Cardiac septum (tissue), 1 donor: ENCODE measurements at places on chromosomes 3 and 15. TPM values are rescaled to one million over a fixed set of nuclear protein-coding genes. Genes with fewer than 3 reads are reported as not detected.

- DNase-seq, result peak; percentile 92
Observed at GRCh38 chr3:128487813-128488635, 5.0 kb downstream of the GATA2 start.

- no peak for DNase-seq
Observed at GRCh38 chr3:182005701-182006100, 294.0 kb downstream of the SOX2 start.

DNA sequence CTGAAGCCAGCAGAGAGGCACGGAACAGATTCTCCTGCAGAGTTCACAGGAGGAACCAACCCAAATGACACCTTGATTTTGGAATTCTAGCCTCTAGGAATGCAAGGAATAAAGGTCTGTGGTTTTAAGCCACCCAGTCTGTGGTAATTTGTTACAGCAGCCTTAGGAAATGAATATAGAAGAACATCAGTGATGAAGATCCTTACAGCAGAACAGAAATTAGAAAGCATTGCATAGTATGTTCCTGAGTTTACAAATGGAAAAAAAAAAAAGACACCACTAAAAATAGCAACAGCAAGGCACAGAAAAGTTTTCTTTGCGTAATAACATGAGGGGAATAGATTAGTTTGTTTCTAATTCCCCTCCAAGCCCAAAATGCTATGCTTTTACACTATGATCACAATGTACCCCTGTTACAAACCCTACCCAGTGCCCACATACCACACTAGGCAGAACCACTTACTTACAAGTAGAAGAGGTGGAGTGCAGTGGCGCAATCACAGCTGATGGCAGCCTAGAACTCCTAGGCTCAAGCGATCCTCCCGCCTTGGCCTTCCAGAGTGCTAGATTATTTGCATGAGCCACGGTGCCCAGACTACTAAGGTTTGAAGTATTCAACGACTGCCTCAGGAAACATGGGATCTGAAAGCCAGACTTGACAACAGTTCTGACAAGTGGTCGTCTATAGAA, 84.3 kb downstream of the SHQ1 start:
- no peak for DNase-seq

Gene GOLGA8G
- not detected for total RNA-seq

Gene PLSCR4
- 14.2 TPM for total RNA-seq

- DNase-seq, result no peak
Observed at GRCh38 chr15:62445244-62445643, 280.2 kb upstream of the C2CD4B start.

- no peak for DNase-seq
Observed at GRCh38 chr3:5226783-5227182, 39.3 kb downstream of the EDEM1 start.

GRCh38 chr15:48680841-48681240, 35.3 kb upstream of the FBN1 start:
- DNase-seq, result no peak
